ENCODE measurements at places on chromosomes 16 and 17.

DNA sequence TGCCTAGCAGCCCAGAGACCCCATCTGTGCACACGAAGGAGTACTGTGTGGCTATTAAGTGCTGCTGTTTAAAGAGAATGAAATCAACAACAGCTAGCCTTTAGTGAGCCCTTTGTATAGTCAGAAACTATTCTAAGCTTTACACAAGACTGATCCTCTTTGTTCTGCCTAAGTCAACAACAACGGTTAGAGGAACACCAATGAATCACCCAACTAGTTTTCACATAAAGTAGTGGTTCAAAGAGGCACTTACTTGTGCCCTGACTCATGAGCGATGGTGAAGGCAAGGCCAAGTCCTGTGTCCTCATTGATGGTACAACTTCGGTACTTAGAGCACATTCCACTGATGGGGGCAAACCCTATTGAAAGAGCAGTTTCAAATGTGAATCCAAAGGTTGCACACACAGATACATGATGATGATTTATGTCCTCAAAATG lies 75.8 kb downstream of the ADAMTS18 start:
- no peak for DNase-seq

- DNase-seq = no peak
Measured at GRCh38 chr17:48970865-48971687, 2.7 kb upstream of the GIP start.

DNA sequence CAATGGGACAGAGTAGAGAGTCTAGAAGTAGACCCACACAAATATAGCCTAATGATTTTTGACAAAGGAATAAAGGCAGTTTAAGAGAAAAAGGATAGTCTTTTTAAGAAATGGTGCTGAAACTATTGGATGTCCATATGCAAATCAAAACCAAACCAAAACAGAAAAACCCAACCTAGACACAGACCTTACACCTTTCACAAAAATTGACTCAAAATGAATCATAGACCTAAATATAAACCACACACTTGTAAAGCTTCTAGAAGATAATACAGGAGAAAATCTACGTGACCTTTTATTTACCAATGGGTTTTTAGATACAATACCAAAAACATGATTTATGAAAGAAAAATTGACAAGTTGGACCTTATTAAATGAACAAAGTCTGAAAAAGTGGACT lies 66.4 kb upstream of the MPHOSPH6 start:
- DNase-seq = no peak

DNA sequence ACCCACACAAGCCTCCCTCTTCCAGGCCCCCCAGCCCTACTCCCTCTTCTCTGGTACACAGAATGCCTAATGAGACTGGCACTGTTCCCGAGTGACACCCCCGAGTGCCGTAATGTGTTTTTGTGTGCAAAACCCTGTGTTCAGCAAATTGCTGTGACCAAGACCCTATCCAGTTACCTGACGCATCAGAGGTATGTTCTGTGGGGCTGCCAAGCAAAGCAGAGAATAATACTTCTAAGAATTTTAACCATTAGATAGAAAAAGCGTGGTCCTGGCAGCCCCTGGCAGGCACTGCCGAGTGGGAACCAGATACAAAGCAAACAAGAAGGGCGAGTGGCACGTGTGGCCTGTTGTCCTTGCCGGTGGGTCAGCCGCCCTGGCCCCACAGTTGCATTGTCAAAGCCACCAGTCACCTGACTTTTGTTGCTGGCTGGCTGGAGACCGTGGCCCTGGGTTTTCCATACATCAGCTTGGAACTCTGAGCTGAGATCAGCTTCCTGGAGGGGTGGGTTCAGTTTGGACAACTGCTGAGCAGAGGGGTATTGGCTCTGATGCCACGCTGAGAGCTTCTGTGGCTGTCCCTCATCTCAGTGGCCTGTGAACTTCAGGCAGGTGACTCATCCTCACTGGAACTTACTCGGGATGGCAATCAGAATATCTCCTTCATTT lies 69.1 kb upstream of the BRD7 start:
- no peak for DNase-seq

- no peak for DNase-seq
Measured at GRCh38 chr17:82648742-82649331, 593 bp upstream of the WDR45B start.

DNA sequence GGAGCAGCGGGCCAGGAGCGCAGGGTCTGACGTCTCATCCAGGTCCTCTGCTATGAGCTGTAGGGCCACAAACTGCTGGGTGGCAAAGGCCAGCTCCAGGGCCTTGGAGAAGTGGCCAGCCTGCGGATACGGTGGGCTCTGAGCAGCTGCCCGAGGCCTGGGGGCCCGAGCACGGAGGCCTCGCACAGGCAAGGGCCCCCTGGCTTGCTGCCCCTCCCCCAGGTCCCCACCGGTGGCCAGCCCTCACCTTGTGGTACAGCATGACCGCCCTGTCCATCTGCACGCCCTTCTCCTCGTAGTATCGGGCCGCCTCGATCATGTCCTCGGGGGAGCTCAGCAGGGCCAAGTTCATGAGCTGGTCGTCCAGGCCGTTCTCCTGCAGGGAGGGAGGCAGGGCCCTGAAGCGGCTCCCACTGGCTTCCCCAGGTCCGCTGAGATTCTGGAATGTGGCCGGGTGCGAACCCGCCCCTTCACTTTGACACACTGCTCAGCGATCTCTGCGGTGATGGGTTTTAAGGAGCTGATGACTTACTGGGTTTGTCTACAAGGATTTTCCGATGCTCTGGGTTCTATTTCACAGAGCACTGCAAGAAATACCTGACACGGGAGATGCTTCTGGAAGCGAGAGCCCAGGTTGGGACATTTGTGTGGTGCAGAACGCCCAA lies 9.8 kb upstream of the TMEM204 start:
- DNase-seq = no peak

- DNase-seq = peak; percentile 37
Measured at GRCh38 chr16:1010251-1010650, 28.7 kb downstream of the SOX8 start.

- DNase-seq = peak; percentile 25
Measured at GRCh38 chr17:36188891-36189306, 7.7 kb downstream of the CCL3L1 start.

GRCh38 chr16:77171745-77172635 lies 19.0 kb upstream of the MON1B start:
- DNase-seq = peak; percentile 33

DNA sequence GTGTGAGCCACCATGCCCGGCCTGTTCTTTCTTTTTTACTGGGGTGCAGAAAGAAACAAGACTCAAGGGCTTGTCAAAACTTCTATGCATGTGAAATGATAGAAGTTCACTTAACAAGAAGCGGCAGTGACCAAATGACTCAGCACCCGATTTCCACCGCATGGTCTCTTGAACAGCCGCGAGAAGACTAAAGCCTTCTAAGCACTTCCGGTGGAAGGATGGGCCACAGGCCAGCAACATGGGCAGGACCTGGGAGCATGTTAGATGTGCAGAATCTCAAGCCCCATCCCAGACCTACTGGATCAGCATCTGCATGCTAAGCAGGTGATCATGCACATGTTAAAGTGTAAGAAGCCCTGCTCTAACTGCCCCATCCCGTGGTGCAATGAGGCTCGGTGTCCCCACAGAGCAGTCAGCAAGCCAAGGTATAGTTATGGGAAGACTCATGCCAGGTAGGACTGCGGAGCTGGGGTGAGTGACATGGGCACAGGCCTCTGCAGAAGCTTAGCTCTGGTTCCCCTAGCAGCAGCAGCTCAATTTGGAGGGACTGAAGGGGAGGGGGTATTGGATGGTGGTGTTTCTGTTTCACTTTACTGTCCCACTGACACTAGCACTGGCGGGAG lies 88.5 kb upstream of the HNF1B start:
- no peak for DNase-seq

GRCh38 chr17:56700919-56701420 lies 107.5 kb downstream of the NOG start:
- DNase-seq = no peak

GRCh38 chr16:1306334-1306733 lies 3.1 kb upstream of the UBE2I start:
- DNase-seq = no peak

DNA sequence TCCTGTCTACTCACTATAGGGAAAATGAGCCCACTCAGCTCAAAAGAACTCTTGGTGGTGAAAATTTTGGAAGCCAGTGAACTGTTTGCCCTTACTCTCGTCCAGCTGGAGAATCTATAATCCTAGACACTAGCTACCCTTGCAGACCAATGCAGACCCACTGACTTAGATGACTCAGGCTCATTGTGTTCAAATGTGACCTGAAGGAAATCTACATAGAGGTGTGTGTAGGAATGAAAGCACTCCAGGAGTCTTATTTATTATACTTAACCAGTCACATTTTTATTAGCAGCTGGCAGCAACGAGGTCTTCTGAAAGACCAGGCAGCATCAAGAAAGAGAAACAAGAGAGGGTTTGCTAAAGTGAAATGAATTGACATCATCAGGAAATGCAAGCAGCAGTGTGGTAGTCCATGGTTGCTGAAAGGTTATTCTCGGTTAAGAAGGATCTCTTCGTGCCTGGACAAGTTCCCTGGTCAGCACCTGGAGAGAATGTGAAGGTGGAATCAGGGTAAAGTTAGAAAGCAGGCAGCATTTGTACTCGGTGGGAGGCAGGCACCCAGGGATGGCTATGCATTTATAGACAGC lies 1.4 kb downstream of the KRTAP29-1 start:
- no peak for DNase-seq

DNA sequence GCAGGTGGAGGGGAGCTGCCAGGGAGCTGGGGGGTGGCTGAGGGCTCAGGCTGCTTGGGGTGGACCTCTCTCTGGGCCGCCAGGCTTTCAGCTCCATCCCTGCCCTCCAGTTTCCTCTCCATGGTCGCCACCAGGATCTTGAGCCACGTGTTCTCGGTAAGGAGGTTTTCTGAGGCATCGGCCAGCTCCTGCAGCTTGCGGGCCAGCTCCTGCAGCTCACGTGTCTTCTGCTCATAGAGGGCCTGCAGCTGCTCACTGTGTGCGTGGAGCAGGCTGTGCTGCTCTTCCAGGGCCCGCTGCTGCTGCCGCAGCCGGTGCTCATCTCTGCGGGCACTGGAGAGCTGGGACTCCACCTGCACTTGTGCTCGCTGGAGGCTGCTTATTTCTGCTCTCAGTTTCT lies 11.0 kb downstream of the SNN start:
- DNase-seq = no peak

DNA sequence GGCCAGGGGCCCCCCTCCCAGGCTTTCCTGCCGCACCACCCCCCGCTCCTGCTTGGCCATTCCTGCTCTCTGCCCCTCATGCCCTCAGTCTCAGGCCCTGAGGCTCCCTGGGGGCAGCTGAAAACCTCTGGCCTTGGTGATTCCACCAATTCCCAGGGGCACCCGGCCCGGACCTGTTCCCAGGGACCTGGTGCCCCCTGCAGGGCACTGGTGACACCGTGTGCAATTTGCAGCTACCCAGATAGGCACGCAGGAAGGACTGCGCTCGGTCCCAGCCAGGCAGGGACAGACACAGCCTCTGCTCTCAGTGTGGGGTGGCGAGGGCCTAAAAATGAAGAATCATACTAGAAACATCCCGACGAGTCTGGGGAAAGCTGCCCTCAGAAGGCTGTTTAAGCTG lies 13.4 kb downstream of the WFDC1 start:
- DNase-seq = no peak

- DNase-seq = no peak
Measured at GRCh38 chr16:31064882-31065461, 9.1 kb downstream of the ZNF668 start.

DNA sequence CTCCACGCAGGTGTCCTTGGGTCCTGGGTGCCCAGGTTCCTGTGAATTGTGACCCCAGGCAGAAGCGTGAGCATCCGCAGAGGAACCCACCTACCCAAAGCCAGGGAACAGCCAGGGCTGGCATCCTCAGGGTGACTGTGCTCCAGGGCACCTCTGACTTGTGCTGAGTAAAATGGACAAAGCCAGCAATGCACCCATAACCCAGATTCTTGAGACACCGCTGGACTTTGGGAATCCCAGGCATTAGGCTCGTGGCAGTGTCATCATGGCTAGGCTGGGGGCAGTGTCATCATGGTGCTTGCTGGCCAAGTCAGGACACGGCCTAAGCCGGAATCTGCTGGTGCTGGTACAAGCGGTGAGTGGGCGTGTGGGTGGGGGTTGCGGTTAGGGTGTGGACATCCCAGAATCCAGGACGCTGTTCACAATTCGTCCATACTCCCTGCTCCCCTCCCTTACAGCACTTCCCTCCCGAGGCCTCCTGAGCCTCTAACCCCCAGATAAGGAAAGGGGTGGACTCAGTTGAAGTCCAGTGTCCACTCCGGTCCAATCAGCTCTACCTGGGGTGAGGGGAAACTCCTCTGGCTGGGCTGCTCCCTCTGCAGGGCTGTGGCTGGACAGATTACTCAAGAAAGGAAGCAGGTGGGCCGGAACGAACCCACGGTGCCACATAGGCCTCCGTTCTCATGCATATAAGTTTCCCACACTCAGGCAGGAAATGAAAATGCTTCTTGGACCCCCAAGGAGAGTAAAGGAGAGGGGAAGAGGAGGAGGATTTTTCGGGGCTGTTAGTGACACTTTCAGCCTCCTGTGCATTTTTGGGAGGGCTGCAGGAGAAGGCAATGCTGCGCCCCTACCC lies 138.9 kb downstream of the SEC14L1 start:
- DNase-seq = no peak

GRCh38 chr17:79985943-79986391 lies 49.7 kb downstream of the TBC1D16 start:
- no peak for DNase-seq

DNA sequence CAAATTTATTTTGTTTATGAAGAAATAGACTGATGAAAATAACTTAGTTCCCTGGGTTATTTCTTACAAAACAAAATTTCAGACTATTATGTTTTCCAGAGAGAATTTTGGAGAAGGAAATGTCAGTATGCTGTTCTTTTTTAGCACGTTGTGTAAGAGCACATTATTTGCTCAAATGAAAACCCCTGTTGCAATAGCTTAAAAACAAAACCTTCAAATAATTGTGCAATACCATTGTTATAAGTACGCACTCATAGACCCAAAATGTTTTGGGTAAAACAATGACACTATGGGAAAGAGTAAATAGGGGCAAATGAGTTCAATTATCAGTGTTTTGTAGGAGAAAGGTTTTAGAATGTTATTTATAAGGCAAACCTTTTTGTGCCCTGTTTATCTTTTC lies 18.2 kb downstream of the VMP1 start:
- no peak for DNase-seq

DNA sequence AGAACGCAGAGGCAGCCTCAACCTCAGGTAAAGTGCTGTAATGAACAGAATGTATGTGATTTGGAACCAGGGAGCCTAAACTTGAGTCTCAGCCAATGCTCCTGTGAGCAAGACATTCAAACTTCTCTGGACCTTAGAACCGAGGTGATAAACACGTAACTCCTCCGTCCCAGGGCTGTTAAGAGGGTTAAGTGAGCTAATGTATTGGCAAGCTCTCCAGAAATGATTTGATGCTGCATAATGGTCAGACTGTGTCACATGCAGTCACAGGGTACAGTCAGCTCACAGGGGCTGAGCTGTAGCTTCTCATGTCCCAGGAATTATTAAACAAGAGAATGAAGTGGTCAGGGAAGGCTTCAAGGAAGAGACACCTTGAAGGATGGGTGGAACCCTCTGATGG lies 10.0 kb upstream of the SLC4A1 start:
- DNase-seq = no peak

- no peak for DNase-seq
Measured at GRCh38 chr16:85624646-85625045, 11.5 kb downstream of the GSE1 start.

Data from CD4-positive, alpha-beta T cell treated with Interleukin-17A for 4 hours (primary cell).